T-cell (primary cell): ENCODE measurements at places on chromosomes 13 and 19. TPM values are rescaled to one million over a fixed set of nuclear protein-coding genes. Genes with fewer than 3 reads are reported as not detected.

DNA sequence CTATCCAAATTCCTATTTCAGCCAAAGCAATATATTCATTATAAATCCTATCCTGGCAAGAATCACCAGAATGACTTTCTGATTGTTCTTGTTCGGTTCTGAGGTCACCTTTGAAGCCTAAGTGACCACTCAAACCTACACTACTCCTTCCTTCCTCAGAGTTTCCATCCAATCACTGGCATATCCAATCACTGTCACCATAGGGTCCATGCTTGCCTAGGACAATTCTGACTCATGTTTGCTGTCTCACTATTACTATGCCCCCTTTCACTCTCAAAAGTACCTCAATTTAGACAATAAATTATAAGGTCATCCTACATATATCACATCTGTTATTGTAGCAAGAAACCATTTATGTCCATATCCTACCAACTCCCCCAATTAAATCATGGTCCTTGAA, 58.9 kb downstream of the UBL3 start:
- H3K36me3 ChIP-seq, result no peaks in the 10 kb centered on the region
- H3K4me3 ChIP-seq, result no peak overlapping the region
- DNase-seq, result no peak
- no peaks in the 10 kb centered on the region for H3K4me1 ChIP-seq
- no peak overlapping the region for H3K27ac ChIP-seq

- no peak for DNase-seq
- H3K4me3 ChIP-seq, result no peak overlapping the region
- H3K27ac ChIP-seq, result no peak overlapping the region
- no peaks in the 10 kb centered on the region for H3K4me1 ChIP-seq
Observed at GRCh38 chr19:7989071-7989575, 16.3 kb downstream of the ELAVL1 start.

DNA sequence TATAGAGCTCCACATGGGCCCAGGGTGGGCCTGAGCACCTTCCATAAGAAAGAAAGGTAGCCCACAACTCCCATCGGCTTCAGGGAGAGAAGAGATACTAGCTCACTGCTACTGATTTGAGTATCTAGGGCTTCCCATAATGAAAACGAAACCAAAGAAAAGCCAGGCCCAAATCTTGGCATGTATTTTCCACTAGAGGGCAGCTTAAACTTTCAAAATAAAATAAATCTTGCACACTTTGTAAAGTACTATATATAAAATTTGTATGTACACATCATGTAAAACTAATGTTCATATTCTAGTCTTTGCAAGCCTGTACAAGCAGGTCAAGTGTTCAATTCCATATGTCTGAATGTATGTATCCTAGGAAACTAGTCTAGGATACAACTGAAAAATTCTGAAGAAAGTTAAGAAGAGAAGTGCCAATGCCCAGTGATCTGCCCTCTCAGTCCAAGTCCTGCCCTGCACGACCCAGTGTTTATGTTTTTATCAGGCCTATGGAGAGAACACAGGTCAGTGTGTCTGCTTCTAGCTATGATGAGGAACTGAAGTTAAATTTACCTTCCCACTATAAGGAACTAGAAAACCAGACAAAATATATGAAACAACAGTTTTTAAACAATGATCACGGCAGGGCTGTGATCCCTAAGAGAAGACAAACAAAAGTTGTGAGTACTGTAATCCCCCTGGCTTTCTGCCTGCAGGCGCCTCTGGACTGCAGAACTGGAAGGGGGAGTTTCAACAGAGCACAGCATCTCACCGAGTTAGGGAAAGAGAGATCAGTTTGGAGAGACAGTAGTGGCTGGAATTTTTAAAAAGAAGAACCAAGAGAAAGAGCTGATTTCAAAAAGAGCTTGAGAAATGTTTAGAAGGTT, 475.7 kb downstream of the UQCRFS1 start:
- H3K4me3 ChIP-seq, result no peak overlapping the region
- no peak overlapping the region for H3K27ac ChIP-seq
- no peaks in the 10 kb centered on the region for H3K36me3 ChIP-seq
- H3K27me3 ChIP-seq, result no peaks in the 10 kb centered on the region
- no peaks in the 10 kb centered on the region for H3K4me1 ChIP-seq

DNA sequence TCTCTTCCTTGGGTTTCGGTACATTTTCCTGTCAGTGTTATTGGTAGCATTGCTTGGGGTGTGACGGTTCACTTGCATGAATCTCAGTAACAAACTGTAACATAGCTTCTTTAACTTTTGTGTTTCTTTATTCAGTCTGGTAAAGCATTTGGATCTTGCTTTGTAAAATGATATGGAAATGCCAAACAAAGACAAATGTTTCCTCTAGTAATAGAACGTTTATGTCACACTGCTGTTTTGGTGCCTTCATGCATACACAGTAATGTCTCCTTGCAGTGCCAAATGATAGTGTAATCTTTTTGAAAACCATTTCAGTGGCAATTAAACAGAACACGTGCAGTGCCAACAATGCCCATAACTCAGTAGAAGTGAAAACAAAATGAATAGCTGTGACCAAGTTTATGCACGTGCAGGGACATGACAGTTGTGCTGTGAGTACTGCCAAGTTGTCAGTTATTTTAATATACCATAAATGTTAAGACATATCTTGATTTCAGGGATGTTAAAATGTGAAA, 110.8 kb downstream of the RXFP2 start:
- no peak overlapping the region for H3K4me3 ChIP-seq
- H3K27me3 ChIP-seq, result peaks cover 12% of the 10 kb centered on the region
- H3K27ac ChIP-seq, result no peak overlapping the region
- H3K36me3 ChIP-seq, result no peaks in the 10 kb centered on the region

The GAMT gene
- 17.6 TPM for total RNA-seq

- H3K27me3 ChIP-seq, result no peaks in the 10 kb centered on the region
- DNase-seq, result no peak
- H3K4me3 ChIP-seq, result no peak overlapping the region
- no peaks in the 10 kb centered on the region for H3K4me1 ChIP-seq
- peaks cover 9% of the 10 kb centered on the region for H3K36me3 ChIP-seq
- no peak overlapping the region for H3K27ac ChIP-seq
Observed at GRCh38 chr19:35621708-35622107, 7.1 kb upstream of the RBM42 start.

DNA sequence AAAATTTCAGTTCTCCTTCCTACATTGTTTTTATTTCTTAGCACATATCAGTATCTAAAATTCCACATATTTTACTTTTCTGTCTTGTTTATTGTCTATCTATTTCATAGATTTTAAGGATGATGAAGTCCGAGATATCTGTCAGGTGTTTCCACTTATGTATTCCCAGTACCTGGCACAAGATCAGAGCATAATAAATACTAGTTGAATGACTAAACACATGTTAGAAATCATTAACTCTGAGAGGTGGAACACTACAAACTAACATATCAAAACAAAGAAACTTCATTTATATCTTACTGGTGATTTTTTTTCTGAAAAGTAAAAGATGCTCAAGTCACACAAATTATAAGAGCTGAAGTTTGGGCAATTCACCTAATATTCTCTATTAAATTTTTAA, 1208.3 kb downstream of the PCDH9 start:
- no peaks in the 10 kb centered on the region for H3K36me3 ChIP-seq
- H3K27me3 ChIP-seq, result no peaks in the 10 kb centered on the region
- DNase-seq, result no peak
- no peak overlapping the region for H3K27ac ChIP-seq
- H3K4me3 ChIP-seq, result no peak overlapping the region
- no peaks in the 10 kb centered on the region for H3K4me1 ChIP-seq

DNA sequence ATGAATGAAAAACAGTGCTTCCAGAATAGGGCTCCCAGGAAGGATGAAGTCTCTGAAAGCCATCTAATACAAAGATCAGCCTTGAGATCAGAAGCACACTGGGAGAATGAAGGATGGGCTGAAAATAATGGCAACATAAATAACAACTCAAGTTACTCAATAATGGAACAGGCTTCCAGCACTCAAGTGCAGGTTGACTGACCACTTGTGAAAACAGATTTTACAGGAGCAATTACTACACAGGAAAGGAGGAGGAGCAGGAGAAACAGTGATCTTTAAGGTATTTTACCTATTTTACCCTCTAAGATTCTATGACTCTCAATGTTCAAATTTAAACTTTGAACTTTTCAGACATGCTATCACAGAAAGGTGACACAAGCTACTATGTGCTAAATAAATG, 106.0 kb downstream of the USP12 start:
- H3K27ac ChIP-seq, result no peak overlapping the region
- no peak overlapping the region for H3K4me3 ChIP-seq
- H3K36me3 ChIP-seq, result no peaks in the 10 kb centered on the region
- no peaks in the 10 kb centered on the region for H3K4me1 ChIP-seq

DNA sequence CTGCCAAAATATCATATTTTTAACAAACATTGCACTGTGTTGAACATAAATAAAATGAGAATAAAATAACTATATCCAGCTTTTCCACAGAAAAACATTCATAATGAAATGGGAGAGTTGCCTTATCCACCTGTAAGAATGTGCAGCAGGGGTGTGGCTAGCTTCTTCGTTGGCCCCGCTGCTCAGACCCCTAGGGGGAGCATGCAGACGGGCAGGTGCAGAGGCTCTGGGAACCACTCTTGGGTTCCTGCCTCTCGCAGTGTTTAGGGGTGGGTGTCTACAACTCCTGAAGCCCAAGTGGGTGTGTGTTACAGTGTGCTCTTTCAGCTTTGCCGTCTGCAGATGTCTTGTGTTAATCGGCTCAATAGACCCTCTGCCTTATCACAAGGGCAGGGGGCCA, 121.7 kb downstream of the SLITRK5 start:
- no peak for DNase-seq
- H3K27ac ChIP-seq, result no peak overlapping the region
- H3K4me1 ChIP-seq, result no peaks in the 10 kb centered on the region
- no peak overlapping the region for H3K4me3 ChIP-seq
- H3K27me3 ChIP-seq, result no peaks in the 10 kb centered on the region

DNA sequence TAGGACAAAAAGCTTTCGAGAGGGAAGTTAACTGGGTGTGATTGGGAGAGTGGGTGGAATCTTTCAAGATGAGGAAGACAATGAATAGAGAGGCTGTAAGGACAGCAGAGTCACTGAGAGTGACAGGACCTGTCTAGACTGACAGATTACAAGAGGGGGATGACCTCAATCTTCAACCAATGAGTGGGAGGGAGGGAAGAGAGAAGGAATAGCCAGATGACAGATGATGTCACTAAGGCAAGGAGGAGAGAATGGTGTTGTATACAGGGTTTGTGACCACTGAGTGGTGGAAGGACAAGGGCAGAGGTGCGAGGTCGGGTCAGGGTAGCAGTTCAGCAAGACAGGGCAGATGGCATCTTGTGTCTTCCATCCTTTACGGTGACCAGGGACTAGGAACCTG, 5.8 kb upstream of the ILF3 start:
- DNase-seq, result no peak
- H3K4me1 ChIP-seq, result peaks cover 30% of the 10 kb centered on the region
- H3K4me3 ChIP-seq, result no peak overlapping the region

DNA sequence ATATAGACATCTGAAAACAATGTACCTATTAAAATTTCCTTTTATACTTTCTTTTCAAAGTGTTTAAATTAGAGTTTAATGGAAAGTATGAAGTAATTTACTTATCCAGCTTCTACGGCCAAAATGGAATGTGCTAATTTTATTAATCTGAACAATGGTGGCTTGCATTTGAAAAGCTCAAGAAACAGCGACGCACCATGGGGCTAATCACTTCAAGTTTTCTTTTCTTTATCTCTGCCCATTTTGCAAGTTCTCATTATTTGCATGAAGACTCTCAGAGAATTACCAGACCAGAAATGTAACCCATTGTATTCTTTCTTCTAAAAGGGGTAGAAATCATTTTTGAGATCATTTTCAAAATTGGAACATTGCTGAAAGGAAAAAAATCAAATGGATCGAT, 204.0 kb upstream of the STARD13 start:
- DNase-seq, result no peak
- H3K27ac ChIP-seq, result no peak overlapping the region
- no peaks in the 10 kb centered on the region for H3K27me3 ChIP-seq
- H3K4me1 ChIP-seq, result no peaks in the 10 kb centered on the region
- H3K4me3 ChIP-seq, result no peak overlapping the region

DNA sequence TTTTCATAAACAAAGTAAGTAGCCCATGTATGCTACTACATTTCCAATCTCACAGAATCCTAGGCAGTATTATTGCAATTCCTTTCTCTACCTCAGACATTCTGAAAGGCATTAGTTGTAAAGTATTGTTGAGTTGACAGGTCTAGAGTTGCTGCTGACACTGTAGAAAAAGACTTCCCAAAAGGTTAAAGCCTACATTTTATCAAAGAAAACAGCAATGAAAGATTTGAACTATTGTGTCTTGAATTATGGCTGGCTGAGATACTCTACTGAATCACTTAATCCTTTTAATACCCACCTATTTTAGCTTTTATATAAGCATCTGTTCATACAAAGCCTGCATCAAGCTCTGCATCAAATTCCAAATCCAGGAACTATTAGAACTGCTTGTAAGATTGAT, 1082.0 kb downstream of the OLFM4 start:
- no peaks in the 10 kb centered on the region for H3K27me3 ChIP-seq
- H3K27ac ChIP-seq, result no peak overlapping the region
- DNase-seq, result no peak
- no peak overlapping the region for H3K4me3 ChIP-seq
- no peaks in the 10 kb centered on the region for H3K36me3 ChIP-seq
- no peaks in the 10 kb centered on the region for H3K4me1 ChIP-seq

The TIMM44 gene
- total RNA-seq, result 90.3 TPM

The SMIM24 gene
- total RNA-seq, result 0.76 TPM
